LoVo (cell line): ENCODE measurements at places on chromosomes 13 and 19.

DNA sequence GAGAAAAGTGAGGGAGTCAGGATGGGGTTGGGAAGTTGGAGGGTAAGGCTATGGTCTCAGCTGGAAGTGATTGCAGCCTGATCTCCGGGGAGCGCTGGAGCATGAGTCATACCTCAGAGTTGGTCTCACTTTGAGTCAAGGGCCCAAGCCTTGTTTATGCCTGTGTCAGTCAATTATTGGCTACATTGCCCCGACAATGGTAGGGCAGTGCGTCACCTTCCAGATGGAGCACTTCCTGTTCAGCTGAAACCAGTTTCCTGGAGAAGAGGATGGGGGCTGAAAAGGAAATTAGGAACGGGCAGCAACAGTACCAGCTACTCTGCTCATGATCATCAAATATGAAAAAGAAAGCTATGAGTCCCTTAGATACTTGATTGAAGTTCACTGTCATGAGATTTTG lies 60.4 kb downstream of the ADGRE1 start:
- DNase-seq = peak; percentile 52

GRCh38 chr13:83057119-83057518 lies 825.2 kb downstream of the SLITRK1 start:
- DNase-seq = no peak

DNA sequence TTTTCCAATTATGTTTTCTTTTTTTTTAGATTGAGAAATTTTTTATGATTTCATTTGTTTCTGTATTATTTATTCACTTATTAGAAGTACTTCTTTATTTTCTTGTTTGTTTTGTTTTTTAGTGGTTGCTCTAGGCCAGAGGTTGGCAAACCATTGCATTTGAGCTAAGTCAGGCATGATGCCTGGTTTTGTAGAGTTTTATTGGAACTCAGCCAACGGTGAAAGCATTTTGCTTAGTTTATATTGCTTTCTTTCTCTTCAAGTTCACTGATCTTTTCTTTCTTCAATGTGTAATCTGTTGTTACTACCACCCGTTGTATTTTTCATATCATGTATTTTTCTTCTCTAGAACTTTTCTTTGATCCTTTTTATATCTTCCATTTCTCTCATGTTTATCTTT lies 19.7 kb downstream of the ZNF567 start:
- DNase-seq = no peak

GRCh38 chr19:9644472-9644871 lies 23.4 kb upstream of the ZNF561 start:
- no peak for DNase-seq

DNA sequence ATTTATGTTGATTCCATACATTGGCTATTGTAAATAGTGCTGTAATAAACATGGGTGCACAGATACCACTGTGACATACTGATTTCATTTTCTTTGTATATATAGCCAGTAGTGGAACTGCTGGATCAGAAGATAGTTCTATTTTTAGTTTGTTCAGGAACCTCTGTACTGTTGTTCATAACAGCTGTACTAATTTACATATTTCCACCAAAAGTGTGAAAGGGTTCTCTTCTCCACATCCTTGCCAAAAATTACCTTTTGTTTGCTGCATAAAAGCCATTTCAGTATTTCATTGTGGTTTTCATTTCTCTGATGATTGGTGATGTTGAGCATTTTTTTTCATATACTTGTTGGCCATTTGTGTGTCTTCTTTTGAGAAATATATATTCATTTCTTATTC lies 1962.1 kb downstream of the PCDH9 start:
- DNase-seq = no peak

- no peak for DNase-seq
Measured at GRCh38 chr13:80166352-80166751, 174.6 kb downstream of the SPRY2 start.

- peak; percentile 16 for DNase-seq
Measured at GRCh38 chr19:53333066-53333462, 485 bp upstream of the ZNF845 start.

GRCh38 chr13:59793107-59793506 lies 370.6 kb downstream of the DIAPH3 start:
- DNase-seq = no peak

- DNase-seq = no peak
Measured at GRCh38 chr19:38120471-38121025, 103.5 kb downstream of the DPF1 start.

- DNase-seq = no peak
Measured at GRCh38 chr19:45231891-45232290, 13.3 kb downstream of the EXOC3L2 start.

DNA sequence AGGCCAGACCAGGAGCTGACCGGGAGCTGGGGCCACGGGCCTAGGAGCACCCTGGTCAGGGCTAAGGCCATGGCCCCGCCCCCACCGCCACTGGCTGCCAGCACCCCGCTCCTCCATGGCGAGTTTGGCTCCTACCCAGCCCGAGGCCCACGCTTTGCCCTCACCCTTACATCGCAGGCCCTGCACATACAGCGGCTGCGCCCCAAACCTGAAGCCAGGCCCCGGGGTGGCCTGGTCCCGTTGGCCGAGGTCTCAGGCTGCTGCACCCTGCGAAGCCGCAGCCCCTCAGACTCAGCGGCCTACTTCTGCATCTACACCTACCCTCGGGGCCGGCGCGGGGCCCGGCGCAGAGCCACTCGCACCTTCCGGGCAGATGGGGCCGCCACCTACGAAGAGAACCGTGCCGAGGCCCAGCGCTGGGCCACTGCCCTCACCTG lies 6.6 kb downstream of the SPHK2 start:
- DNase-seq = no peak

DNA sequence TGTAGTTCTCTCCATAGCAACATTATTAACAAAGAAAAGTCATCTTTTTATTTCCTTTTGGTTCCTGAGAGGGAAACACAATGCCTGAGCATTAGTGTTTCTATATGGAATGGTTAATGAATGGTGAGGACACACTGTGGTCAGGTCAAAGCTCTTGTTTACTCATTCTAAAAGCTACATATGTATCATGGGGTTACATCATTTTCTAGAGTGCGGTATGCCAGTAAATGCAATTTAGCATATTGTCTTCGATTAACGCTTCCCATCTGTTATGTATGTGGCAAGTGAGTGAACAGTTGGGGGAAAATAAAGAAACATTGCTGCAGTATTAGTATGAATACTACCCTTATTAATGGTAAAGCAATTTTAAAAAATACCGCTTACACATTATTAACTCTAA lies 1152.2 kb upstream of the SPRY2 start:
- DNase-seq = no peak

DNA sequence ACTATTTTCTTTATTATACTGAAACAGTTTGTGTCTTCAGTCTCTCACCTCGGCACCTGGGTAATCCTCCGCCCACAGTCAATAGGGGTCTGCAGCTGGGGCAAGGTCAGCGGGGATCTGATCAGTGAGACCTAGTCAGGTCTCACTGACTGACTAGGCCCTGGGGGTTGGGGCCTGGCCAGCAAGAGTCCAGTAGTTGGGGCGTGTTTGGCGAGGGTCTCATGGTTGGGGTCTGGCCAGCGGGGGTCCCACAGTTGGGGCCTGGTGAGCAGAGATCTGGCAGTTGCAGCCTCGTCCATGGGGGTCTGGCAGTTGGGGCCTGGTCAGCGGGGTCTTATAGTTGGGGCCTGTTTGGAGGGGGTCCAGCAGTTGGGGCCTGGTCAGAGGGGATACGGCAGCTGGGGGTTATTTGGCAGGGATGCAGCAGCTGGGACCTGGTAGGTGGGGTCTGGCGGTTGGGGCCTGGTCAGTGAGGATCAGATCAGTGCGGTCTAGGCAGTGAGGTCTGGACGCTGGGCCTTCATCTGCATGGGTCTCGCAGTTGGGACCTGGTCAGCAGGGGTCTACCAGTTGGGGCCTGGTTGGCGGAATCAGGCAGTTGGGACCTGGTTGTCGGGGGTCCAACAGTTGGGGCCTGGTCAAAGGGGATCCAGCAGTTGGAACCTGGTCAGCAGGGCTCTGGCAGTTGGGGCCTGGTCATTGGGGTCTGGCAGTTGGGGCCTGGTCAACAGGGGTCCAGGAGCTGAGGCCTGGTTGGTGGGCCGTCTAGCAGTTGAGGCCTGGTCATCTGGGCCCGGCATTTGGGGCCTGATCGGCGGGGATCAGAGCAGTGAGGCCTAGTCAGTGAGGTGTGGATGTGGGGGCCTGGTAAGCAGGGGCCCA lies 61.1 kb upstream of the TPM4 start:
- DNase-seq = no peak

DNA sequence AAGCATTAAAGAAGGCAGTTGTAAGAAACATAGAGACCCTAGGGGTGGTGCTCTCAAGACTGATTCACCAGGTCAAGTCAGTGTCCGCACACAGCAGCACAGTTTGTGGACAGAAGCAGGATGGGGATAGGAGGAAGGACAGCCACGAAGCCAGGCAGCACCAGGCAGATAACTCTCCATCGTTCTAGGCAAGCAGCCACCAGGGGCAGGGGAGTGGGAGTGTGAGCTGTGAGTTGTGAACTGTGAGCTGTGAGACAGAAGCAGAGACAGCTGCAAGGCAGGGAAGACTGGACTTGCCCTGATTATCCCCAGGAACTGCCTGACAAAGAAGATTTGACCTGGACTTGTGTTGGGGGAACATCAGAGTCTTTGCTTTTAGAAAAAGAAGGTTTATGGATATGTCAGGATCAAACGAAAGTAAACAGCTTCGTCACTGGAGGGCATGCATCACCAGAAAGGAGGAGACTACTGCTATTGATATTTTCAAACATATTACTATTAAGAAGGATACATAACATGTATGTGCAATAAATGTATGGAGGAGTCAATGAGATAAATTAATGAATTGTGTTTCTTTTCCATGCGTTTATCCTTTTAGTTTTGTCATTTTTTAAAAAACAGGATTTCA lies 286.1 kb downstream of the IRS2 start:
- DNase-seq = no peak

DNA sequence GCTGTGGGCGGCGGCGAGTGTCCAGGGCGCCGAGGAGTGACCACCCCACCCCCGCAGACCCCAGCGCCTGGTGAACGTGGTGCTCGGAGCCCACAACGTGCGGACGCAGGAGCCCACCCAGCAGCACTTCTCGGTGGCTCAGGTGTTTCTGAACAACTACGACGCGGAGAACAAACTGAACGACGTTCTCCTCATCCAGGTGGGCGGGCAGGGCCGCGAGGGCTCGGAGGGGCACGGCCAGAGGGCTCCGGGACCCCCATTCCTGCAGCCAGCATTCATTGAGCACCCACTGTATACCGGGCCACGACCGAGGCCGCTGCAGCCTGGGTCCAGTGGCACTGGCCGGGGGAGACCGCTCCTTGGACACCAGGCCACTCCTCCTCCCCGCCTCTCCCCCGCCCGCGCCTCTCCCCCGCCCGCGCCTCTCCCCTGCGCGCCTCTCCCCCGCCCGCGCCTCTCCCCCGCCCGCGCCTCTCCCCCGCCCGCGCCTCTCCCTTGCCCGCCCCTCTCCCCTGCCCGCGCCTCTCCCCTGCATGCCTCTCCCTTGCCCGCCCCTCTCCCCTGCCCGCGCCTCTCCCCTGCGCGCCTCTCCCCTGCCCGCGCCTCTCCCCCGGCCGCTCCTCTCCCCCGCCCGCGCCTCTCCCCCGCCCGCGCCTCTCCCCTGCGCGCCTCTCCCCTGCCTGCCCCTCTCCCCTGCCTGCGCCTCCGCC lies 3.2 kb downstream of the PRTN3 start:
- DNase-seq = no peak

GRCh38 chr13:91459485-91459884 lies 61.1 kb downstream of the GPC5 start:
- no peak for DNase-seq

GRCh38 chr19:56491399-56491798 lies 14.3 kb upstream of the ZNF667 start:
- DNase-seq = no peak

DNA sequence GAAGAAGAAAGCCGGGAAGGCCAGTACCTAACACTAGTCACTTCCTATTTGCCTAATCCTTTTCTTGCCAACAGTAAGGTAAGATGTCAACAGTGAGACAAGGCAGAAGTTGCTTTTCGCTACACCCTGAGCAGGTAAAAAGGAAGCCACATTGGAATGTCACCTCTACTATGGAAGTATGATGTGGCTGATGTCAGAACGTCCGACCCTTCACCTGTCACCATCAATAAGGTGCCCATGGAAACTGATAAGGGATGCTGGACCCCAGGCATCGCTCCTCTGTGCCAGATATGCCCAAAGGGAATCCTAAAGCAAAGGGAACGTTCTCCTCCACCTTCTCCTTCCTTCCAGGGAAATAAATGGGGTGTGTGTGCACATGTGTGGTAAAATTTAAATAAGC lies 34.3 kb downstream of the COL4A1 start:
- DNase-seq = no peak

DNA sequence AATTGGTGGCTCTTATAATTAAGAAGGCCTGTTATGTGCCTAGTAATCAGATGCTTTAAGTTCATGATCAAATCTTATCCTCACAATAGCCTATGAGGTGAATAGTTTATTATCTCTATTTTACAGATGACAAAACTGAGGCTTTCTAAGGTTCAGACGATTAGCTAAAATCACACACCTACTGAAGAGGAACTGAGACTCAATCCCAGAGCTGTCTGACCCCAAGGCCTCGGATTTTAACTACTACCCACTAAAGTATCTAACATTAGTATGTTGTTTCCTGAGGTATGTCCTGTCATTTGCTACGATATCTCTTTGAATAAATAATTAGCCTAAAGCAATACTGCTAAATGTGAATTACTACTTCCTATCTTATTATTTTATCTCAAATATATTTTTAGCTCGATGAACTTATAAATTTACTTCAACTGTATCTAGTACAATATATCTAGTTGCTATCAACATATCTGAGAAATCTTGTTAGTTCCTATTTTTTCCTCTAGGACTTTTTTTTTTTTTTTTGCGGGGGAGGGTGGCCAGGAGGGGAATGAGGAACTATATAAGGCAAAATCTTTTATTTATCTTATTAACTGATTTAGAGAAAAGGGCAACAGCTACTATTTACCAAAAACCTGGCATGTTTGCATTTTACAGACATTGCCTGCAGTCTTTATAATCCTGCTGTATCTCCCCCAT lies 118.5 kb downstream of the ABCC4 start:
- no peak for DNase-seq

GRCh38 chr19:28914173-28914572 lies 298.8 kb downstream of the UQCRFS1 start:
- no peak for DNase-seq

DNA sequence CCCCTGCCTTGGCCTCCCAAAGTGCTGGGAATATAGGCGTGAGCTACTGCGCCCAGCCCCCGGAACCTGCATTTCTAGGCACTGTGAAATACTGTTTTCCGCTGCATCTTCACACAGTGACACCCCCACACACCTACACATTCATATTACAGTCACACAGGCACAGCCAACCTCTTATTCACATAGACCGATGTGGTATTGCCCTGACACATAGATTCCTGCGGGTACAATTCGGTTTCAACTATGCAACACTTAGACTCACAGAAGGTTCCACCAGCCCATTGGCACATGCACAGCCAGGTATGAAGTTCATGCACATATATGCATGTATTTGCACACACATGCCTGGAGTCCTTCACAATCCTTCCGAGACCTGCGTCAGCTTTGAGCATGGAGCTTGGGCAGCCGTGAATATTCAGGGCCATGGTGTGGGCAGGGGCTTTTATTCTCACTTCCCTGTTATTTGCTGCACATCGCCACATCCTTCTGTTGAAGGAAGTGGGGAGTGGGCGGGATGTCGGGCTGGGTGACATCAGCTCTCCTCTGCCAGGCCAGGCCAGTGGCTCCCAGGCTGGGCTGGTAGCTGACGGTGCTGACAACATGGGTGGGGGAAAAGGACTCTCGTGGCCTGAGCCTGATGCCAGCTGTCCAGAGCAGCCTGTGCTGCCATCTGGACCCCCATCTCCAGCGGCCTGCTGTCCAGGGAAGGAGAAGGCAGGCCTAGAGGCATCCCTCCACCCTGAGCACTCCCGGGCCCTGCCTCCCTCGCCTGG lies 5.4 kb upstream of the CDC37 start:
- no peak for DNase-seq
